ENCODE measurements at places on chromosomes 12 and 14.

DNA sequence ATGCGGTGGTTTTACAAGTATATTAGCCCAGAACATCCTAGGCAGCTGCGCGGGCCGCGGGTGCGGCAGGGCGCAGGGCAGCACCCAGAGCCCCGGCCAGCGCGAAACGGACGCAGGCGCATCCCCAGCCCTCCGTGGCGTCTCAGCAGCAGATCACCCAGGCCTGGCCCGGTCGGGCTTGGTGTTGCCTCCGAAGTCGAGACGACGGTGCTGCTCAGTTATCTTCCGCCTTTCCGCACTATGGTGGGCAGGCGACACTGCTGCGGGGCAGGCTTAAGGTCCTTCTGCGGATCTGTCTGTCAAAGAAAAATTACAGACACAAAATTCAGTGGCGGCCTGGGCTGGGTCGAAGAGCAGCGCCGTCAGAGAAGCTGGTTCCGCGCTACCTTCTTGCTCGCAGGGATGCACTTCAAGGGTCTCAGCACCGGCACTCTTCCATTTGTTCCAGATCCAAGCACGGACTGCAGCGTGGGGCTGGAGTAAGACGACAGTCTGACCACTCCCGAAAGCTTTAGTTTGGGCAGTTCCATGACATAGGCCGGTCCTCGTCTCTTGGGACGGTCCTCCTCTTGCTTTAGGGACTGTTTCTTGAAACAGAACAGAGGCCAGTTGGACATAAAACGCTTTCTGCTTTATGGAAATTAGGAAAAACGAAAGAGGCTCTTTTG lies 75.8 kb downstream of the MOK start:
- no peak for DNase-seq

- DNase-seq = no peak
These were observed 578.0 kb upstream of the MGAT4C start for GRCh38 chr12:86834217-86834616.

GRCh38 chr12:75622492-75622891 lies 111.1 kb upstream of the KRR1 start:
- no peak for DNase-seq

- DNase-seq = no peak
These were observed 6.3 kb downstream of the RACGAP1 start for GRCh38 chr12:50018968-50019367.

- DNase-seq = no peak
These were observed 30.0 kb downstream of the HVCN1 start for GRCh38 chr12:110658878-110659277.

Data from tongue (tissue), 3 donors.